Cerebellar nuclear complex (tissue), 1 donor: ENCODE measurements at places on chromosomes 1 and 21.

DNA sequence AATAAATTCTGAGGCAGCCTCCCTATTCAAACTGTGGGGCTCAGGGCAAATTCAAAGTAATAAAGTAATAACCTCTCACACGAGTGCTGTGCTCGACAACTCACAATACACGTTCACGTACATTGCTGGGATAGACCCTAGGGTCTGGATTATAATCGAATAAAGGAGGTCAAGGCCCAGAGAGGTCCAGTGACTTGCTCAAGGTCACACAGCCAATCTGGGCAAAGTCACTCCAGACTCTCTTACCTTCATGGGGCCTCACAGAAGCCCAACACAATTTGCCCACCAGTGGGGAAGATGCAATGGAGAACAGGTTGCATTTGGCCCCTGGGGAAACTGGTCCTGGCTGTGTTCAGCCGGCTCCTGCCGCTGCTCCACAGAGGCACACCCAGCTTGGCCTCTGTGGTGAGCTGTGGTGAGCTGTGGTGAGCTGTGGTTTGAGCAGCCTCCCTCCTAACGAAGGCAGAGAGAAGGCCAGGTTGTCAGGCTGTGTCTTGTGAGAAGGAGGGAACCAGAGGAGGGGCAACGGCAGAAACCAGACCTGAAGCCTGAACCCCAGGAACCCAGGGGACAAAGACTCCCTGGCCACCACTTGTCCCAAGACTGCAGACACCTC lies 35.1 kb downstream of the NUAK2 start:
- no peak for DNase-seq

- DNase-seq = no peak
These were observed 3.3 kb downstream of the KLHL21 start for GRCh38 chr1:6599141-6599975.

- no peak for DNase-seq
These were observed 37.1 kb downstream of the JUN start for GRCh38 chr1:58746757-58747156.

- DNase-seq = no peak
These were observed 87.1 kb upstream of the ZNF281 start for GRCh38 chr1:200496937-200497336.

- DNase-seq = no peak
These were observed 26.4 kb downstream of the RGL1 start for GRCh38 chr1:183831311-183831710.

DNA sequence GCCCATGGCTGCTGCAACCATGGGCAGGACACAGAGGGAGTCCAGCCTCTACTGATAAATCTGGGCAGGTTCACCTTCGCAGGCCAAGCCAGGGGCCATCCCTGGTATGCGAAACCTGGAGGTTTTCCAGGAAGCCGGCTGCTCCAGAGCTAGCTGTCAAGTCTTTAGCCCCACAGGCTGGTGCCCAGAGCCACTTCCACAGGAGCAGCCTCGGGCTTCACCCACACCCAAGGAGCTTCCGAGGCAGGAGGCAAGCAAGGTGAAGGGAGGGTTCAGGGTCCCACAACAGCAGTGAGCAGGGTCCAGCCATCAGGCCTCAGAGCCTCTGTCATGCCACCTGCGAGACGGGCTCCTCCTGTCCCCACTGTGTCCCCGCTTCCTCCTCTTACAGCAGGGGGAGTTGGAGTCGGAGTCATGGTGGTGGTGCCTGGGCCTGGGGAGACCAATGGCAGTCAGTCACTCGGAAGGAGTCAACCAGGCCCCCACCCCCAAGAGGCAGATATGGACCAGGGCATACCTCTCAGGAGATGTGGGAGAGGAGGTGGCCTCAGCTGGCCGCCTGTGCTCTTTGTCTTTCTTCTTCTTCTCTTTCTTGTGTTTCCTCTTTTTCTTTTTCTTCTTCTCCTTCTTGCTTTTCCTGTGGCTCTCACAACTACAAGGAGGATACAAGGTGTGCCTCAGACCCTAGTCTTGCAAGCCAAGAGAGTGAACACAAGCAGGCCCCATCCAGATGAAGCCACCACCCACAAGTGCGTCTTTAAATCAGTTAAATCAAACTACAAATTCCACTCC lies 2.1 kb downstream of the C1orf35 start:
- no peak for DNase-seq

DNA sequence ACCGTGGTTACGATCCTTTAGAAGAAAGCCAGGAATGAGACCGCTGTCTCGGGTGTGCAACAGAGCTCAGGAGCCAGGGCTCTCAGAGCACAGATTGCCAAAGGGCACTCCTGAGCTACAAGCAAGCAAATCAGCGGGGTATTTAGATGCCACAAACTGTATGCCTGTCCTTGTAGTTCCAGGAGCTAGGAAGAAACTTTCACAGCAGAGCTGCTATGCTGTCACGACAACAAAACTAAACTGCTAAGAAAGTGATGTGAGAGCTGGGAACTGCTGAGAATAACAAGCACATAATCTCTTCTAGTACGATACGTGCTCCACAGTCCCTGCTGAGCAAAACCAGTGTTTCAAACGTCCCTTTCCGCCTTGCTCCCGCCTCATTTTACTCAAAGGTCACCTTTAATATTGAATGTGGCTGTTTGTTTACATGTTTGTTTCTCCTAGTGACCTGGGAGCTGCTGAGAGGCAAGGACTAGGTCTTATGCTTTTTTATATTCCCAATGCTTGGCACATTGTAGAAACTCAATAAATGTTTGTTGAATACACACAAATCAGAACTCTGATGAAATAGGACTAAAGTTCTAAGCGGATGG lies 14.7 kb downstream of the GREM2 start:
- DNase-seq = no peak

GRCh38 chr1:209983953-209984352 lies 45.9 kb downstream of the SYT14 start:
- DNase-seq = peak; percentile 18

- DNase-seq = no peak
These were observed 64.0 kb downstream of the CHD5 start for GRCh38 chr1:6116137-6116536.

DNA sequence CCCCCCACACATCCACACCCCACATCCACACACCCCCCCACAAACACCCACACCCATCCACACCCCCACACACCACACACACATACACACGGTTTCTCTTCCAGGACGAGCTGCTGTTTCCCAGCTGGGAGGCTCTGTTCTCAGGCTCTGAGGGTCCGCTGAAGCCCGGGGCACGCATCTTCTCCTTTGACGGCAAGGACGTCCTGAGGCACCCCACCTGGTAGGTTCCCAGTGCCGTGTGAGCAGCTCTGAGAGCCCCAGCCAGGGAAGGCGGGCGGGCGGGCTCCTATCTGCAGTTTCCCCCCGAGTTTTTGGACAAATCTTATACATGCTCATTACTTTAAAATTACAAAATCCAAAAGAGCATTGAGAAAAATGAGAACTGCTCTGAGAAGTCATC lies 31.2 kb downstream of the SLC19A1 start:
- no peak for DNase-seq

GRCh38 chr21:39115576-39116235 lies 67.5 kb downstream of the PSMG1 start:
- DNase-seq = no peak

DNA sequence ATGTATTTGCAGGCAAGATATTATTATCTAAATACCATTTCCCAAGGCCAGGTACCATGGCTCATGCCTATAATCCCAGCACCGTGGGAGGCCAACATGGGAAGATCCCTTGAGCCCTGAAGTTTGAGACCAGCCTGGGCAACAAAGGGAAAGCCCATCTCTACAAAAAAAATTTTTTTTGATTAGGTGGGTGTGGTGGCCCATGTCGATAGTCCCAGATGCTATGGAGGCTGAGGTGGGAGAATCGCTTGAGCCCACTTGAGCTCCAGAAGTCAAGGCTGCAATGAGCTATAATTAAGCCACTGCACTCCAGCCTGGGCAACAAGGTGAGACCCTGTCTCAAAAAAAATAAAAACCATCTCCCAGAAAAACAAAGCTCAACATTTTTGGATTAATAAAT lies 2.2 kb downstream of the STMN1 start:
- DNase-seq = no peak

GRCh38 chr21:17802572-17802971 lies 16.6 kb downstream of the C21orf91 start:
- no peak for DNase-seq

- DNase-seq = no peak
These were observed 61.1 kb upstream of the LRP8 start for GRCh38 chr1:53388963-53389362.
